ENCODE measurements at places on chromosomes 2 and 18.

- peak; percentile 31 for DNase-seq
Measured at GRCh38 chr18:24272229-24272525, 125.4 kb downstream of the OSBPL1A start.

GRCh38 chr2:20537423-20538307 lies 90.8 kb downstream of the RHOB start:
- DNase-seq: no peak

DNA sequence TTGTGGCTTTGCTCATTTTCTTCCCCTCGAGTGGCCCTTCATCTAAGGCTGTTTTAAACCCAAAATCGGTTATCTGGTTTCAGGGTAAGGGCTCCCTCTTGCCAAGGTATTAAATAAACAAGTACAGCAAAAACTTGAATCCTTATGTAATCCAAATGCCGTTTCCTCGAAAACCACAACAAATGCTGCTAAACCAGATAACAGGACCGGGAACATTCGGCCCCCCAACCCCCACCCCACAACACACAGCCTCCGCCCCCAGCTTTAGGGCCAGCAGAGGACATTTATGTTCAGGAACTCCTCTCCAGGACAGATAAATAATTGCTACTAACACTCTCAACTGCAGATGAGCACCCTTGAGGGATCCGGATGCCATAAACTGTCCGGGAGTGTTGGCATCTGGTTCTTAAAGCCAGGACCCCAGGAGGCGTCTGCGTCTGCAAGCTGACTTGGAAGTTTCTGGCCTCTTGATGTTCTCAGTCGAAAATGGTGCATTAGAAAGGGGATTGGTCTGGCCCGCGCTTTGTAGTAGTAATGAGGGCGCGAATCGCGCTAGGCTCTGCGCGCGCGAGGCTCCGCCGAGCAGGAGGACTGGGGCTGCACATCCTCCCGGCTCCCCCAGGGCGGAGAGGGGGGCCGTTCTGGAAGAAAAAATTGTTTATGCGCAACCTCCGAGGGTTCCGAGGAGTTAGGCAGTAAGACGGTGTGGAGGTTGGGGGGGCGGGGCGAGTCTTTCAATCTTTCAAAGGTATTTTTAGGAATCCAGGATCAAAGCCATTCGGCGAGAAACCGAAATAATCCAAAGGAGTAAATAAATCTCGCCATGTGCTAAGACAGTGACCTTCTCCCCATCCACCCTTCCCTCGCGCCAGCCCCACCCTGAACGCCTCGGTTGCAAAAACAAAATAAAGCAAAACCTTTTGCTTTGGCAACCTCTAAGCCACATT lies 3.9 kb upstream of the ID2 start:
- DNase-seq: no peak

DNA sequence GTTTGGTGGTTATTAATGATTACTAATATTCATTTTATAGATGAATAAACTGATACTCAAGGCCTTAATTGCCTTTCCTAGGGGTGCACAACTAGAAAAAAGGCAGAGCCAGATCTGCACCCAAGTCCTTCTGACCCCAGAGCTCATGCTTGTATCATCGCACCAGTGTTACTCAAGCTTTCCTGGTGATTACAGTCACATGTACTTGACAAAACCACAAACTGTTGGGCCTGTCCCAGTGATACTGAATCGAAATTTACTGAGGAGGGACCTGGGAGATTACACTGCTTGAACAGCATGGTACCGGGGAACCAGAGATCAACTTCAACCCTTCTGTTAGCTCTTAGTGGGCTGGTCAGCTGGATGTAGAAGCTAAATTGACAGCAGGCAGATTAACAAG lies 33.7 kb downstream of the FASTKD2 start:
- DNase-seq: no peak

GRCh38 chr2:11533278-11534070 lies at the start of gene GREB1:
GREB1 (plus strand) TSS chr2:11534045; CDS start chr2:11556615, 22,570 bp downstream.
- no peak for DNase-seq

GRCh38 chr2:141654311-141654710 lies 476.5 kb downstream of the LRP1B start:
- no peak for DNase-seq

- DNase-seq: no peak
Measured at GRCh38 chr2:3334392-3335345, 42.9 kb downstream of the EIPR1 start.

DNA sequence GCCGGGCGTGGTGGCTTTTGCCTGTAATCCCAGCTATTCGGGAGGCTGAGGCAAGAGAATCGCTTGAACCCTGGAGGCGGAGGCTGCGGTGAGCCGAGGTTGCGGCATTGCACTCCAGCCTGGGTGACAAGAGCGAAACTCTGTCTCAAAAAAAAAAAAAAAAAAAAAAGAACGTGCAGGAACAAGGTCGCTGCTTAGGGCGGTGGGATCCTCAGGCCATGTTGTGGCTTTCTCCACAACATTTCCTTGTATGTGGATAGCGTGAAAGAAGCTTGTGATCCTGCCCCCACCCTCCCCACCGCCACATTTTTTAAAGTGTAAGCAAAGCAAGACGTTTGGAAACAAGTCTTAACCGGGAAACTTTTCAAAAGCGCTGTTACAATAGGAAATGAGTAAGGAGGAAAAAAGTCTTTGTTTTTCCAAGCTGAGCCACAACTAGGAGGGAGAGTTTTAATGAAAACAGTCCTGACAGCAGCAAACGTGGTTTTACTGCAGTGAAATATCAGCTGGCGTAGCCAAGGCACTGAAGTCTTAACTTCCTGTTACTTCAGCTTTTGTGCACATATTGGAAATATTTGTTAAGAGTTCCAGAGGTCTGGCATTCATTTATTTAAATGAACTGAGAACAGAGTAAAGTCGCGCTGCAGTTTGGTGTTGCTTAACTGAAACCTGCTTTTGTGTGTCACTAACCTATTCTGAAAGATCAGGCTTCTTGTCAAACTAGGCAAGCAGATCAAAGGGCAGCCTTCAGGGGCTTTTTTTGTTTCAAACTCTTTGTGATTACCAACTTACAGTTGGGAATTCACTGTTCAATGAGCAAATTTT lies 3.8 kb downstream of the TGIF1 start:
- no peak for DNase-seq

GRCh38 chr2:25835906-25836305 lies 42.4 kb downstream of the ASXL2 start:
- no peak for DNase-seq

Measured in D721Med (cell line).